ENCODE measurements at places on chromosomes 11 and 22.

GRCh38 chr11:42257534-42257933, 798.1 kb upstream of the LRRC4C start:
- no peak for DNase-seq

GRCh38 chr22:36232715-36233401, 6.5 kb downstream of the APOL2 start:
- DNase-seq: no peak

DNA sequence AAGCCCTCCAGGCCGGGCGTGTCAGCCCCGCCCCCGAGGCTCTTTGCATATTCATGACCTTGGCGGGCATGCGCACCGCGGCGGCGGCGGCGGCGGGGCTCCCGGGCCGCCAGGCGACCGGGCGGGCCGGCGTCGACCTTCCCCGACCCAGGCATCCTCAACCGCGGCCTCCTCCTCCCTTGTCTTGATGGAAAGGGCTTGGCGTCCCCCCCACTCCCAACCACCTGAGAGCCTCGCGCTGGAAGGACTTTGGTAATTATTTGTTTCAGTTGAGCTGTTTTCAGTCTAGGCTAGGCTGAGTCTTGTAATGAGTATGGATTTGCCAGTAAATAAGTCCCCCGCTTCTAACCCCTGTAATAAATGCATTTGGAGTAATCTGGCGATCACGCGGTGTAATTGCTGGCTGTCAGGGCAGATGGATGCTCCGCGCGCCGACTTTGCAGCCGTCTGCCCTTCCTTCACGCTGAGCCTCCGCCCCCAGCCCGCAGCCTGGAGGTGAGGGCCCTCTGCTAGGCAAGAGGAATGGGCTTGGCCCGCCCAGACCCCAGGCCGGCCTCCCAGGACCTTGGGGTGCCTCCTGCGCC, 25.2 kb downstream of the FLRT1 start:
- DNase-seq: peak; percentile 67

DNA sequence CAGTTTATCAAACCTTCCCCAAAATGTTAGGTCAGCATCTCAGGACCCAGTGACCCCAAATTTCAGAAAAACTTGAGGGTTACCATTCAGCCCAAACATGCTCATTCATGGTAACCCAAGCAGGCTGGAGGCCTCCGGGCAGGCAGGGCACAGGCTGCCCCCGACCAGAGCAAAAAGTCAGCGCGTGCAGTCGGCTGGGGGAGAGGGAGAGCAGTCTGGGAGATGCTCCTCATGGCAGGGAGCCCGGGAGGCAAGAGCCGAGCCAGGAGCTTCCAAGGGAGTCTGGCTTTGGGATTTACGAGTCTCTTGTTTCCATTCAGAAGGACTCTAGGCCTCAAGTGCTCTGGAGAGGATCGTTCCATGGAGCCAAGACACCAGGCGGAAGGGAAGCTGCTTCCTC, 45.7 kb downstream of the RPUSD4 start:
- no peak for DNase-seq

DNA sequence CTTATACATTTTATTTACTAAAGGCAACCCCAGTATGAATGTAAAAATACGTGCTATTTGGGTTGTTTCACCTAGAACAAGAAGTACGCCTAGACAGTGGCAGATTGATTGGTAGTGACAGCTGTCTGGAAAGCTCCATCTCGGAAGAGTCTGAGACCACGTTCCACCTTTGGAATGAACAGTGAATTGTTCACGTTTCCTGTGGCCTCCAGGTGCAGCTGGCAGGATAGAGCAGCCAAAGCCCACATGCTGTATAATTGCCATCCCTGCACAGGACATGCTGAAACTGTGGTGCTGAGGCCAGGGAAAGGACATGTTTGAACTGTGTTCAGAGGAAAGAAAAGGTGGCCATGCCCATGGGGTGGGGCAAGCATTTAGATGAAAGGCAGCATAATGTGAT, 218.7 kb upstream of the MTNR1B start:
- no peak for DNase-seq

- no peak for DNase-seq
Measured at GRCh38 chr11:66957971-66958231, 282 bp downstream of the PC start.

Measured in dorsolateral prefrontal cortex (tissue), 122 donors.